ENCODE measurements at places on chromosomes 12 and 14. TPM values are rescaled to one million over a fixed set of nuclear protein-coding genes. Genes with fewer than 3 reads are reported as not detected.

Gene PLXNC1
- total RNA-seq = 0.04 TPM

Gene FAM181A
- not detected for total RNA-seq

Gene TOMM20L
- not detected for total RNA-seq

Gene P2RX7
- 5.1 TPM for total RNA-seq

Gene GRIP1
- 1.2 TPM for total RNA-seq

Gene NGB
- not detected for total RNA-seq

Gene NR4A1
- 6.8 TPM for total RNA-seq

Gene RAB5B
- 97.4 TPM for total RNA-seq

Gene GPR135
- total RNA-seq = 3.7 TPM

GRCh38 chr12:131147894-131148293 is 194.2 kb downstream of the ADGRD1 start:
- no peak overlapping the region for H3K4me3 ChIP-seq
- DNase-seq = no peak
- H3K27me3 ChIP-seq = no peaks in the 10 kb centered on the region

DNA sequence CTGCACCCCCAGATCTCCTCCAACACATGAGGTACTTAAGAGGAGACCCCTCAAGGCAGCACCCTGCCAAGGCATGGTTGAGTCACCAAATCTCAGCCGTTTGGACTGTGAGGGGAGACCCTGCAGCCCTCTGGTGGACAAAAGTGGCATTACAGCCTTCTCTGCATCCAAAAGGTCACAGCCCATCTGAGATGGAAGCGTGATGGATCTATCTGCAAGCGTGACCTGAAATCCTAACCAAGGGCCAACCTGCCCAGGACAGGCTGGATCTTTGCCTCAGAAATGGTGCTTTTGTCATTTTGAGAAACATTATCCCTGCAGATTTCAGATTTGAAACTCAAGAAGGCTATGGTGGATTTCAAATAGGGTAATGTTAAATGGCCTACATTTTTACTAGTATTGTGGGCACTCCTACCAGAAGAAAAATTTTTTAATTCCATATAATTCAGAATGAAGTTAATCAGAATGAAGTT is 23.7 kb upstream of the DHRS4 start:
- no peak overlapping the region for H3K4me3 ChIP-seq
- H3K36me3 ChIP-seq = no peaks in the 10 kb centered on the region
- H3K27me3 ChIP-seq = no peaks in the 10 kb centered on the region
- no peak overlapping the region for H3K27ac ChIP-seq
- peak; percentile 74 for DNase-seq
- H3K4me1 ChIP-seq = no peaks in the 10 kb centered on the region

DNA sequence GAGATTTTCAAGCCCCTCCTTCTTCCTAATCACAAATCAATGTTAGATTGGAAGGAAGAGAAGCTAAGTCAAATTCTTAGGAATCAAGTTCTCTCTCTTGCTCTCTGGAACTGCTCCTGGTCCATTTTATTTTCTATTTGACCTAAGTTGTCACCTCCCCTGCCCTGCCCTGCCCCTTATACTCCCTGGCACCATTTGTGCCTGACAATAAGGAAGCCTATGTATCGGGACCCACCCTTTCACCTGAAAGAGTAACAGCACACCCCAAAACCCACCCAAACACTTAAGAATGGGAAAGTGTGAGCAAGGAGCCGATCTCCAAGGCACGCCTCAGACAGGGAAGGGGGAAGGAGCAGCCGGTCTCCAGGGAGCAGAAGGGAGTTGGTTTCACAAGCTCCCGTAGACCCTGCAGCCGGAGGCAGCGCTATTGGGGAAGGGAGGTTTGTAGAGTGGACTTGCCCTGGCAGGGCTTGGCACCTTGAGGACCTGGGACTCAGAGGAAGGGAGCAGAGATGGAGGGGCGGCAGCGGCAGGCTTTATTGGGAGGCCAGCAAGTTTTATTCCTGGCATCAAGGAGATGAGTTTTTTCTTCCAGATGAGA is 1.6 kb downstream of the LRRC74A start:
- no peak for DNase-seq

- H3K4me3 ChIP-seq = no peak overlapping the region
- H3K27me3 ChIP-seq = peaks cover 3% of the 10 kb centered on the region
- peaks cover 10% of the 10 kb centered on the region for H3K4me1 ChIP-seq
- H3K36me3 ChIP-seq = no peaks in the 10 kb centered on the region
- DNase-seq = no peak
These were observed 13.7 kb upstream of the DYNC1H1 start for GRCh38 chr14:101950516-101951215.
